Naive thymus-derived CD4-positive, alpha-beta T cell (primary cell): ENCODE measurements at places on chromosomes 12 and 14. TPM values are rescaled to one million over a fixed set of nuclear protein-coding genes. Genes with fewer than 3 reads are reported as not detected.

GRCh38 chr12:51590347-51591015 is 552 bp upstream of the SCN8A start:
- H3K4me1 ChIP-seq, result peaks cover 9% of the 10 kb centered on the region
- H3K4me3 ChIP-seq, result peak overlapping the region; percentile 60
- DNase-seq, result peak; percentile 70
- no peaks in the 10 kb centered on the region for H3K27me3 ChIP-seq

DNA sequence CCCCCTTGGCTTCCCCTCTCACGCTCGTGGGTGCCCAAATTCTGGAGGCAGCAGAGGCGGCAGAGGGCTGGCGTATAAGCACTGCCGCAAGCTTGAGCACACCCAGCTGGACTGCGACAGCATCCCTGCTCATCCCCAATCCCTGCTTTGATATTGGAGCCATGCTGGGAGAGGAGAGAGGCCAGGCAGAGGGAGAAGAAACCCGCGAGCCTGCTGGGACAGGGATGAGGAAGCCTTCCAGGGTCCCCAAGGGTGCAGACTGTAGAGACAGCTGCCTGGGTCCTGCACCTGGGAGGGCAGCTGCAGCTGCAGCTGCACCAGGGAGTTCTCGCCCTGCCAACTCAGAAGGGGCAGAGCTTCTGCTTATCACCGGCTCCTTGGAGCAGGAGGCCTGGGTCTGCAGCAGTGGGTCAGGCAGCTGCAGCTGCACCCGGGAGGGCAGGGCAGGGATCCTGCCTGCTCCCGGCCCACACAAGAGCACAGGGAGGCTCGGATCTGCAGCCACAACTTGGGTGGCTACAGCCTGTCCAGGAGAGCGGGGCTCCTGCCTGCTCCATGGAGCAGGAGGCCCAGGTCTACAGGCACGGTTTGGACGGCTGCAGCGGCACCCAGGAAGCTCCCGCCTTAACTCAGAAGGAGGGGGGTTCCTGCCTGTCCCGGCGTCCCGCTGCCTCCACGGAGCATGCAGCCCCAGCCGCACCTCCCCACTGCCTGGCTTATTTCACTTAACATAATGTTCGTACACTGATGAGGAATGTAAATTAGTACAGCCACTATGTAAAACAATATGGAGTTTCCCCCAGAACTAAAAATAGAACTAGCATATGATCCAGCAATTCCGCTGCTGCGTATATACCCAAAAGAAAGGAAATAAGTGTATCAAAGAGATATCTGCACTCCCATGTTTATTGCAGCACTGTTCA is 60.4 kb upstream of the SGPP1 start:
- no peaks in the 10 kb centered on the region for H3K4me1 ChIP-seq
- no peak overlapping the region for H3K4me3 ChIP-seq
- no peak for DNase-seq
- no peaks in the 10 kb centered on the region for H3K36me3 ChIP-seq

DNA sequence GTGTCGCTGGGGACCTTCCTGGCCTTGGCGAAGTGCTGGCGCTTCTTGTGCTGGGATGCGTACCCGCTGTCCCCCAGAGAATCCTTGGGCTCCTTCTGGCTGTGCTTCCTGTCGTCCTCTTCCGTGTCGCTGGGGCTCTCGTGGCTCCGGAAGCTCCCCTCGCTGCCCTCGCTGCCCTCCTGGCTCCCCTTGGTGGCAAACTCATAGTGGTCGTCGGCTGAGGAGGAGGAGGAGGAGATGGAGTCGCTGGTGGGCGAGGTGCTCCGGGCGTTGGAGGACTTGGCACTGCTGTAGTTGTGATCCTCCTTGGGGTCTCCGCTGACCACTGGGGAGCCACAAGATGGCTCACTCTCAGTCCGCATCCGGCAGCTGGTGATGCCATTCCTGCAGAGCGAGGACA is 254.4 kb downstream of the FOXN3 start:
- H3K36me3 ChIP-seq, result peaks cover 37% of the 10 kb centered on the region
- no peaks in the 10 kb centered on the region for H3K27me3 ChIP-seq

Gene CPSF6
- total RNA-seq, result 86.8 TPM

DNA sequence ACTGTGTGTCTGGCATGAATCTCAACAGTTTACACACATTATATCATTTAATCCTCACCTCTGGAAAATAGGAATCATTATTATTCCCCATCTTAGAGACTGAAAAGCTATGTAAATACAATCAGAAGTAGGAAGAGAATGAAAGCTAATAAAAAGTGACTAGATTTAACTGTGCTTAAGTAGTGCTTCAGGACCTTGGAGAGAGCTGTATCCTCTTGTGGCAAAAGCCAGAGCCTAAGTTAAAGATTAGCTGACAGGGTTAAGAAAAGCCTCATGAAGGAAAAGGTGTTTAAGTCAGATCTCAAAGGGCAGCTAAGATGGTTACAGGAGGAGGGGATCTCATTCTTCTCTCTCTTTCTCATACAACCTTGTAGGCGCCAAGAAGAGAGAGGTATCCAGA is 65.3 kb upstream of the TMEM233 start:
- H3K27me3 ChIP-seq, result no peaks in the 10 kb centered on the region
- H3K4me3 ChIP-seq, result no peak overlapping the region
- H3K4me1 ChIP-seq, result no peaks in the 10 kb centered on the region
- no peak overlapping the region for H3K27ac ChIP-seq
- no peak for DNase-seq

GRCh38 chr14:24913021-24913420 is 136.9 kb downstream of the STXBP6 start:
- no peaks in the 10 kb centered on the region for H3K27me3 ChIP-seq
- H3K4me1 ChIP-seq, result no peaks in the 10 kb centered on the region
- no peaks in the 10 kb centered on the region for H3K36me3 ChIP-seq
- DNase-seq, result no peak

DNA sequence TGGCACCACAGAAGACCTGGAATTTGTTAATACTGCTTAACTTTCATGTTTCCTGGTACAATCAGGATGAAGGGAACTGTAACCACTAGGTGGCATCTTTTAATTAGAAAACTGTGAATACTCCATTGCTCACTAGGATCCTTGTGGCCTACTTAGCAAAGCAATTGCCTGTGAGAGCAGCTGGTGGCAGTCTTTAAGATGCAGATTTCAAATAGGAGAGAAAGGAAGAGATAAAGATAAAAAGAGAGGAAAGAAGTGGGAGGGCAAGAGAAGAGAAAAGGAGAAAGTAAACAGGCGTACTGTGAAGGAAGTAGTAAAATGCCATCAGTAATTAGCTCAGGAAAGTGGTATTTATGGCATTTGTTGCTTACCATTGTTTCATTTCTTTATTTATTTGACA is 114.5 kb downstream of the RAD51B start:
- no peaks in the 10 kb centered on the region for H3K27me3 ChIP-seq
- peak overlapping the region; percentile 10 for H3K27ac ChIP-seq
- H3K4me3 ChIP-seq, result no peak overlapping the region
- no peak for DNase-seq
- no peaks in the 10 kb centered on the region for H3K4me1 ChIP-seq

- H3K36me3 ChIP-seq, result no peaks in the 10 kb centered on the region
- no peak overlapping the region for H3K4me3 ChIP-seq
- H3K4me1 ChIP-seq, result no peaks in the 10 kb centered on the region
- H3K27me3 ChIP-seq, result no peaks in the 10 kb centered on the region
Observed at GRCh38 chr12:108218921-108219320, 89.8 kb downstream of the WSCD2 start.

DNA sequence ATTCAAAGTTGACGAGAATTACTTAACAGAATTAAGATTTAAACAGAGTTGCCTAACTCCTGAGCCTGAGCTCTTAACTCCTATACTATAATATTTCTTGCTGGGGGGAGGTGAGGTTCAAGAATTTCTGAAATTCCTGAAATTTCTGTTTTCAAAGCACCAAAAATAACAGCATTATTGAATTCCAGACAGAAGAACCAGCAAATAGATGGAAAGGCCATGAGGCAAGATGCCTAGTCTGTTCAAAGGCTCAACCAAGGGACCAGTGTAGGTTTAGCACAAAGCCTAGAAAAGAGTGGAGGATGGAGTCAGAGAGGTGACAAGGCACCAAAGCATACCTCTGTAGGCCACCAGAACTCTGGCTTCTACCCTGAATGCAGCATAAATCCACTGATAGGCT is 76.4 kb downstream of the PPP1R12A start:
- DNase-seq, result no peak
- no peak overlapping the region for H3K27ac ChIP-seq
- no peaks in the 10 kb centered on the region for H3K4me1 ChIP-seq
- H3K27me3 ChIP-seq, result no peaks in the 10 kb centered on the region
- peaks cover 13% of the 10 kb centered on the region for H3K36me3 ChIP-seq

Gene PIANP
- total RNA-seq, result 1.1 TPM

GRCh38 chr14:76786601-76787000 is 25.3 kb downstream of the VASH1 start:
- H3K4me1 ChIP-seq, result no peaks in the 10 kb centered on the region
- DNase-seq, result no peak
- no peak overlapping the region for H3K4me3 ChIP-seq
- no peak overlapping the region for H3K27ac ChIP-seq

Gene EFS
- total RNA-seq, result not detected

- H3K36me3 ChIP-seq, result peaks cover 6% of the 10 kb centered on the region
- no peak overlapping the region for H3K4me3 ChIP-seq
- no peak for DNase-seq
- peak overlapping the region; percentile 99 for H3K27ac ChIP-seq
- peaks cover 33% of the 10 kb centered on the region for H3K4me1 ChIP-seq
- no peaks in the 10 kb centered on the region for H3K27me3 ChIP-seq
Observed at GRCh38 chr12:12812618-12813119, 477 bp upstream of the DDX47 start.

GRCh38 chr14:101055776-101056374 is 152.4 kb upstream of the RTL1 start:
- H3K27me3 ChIP-seq, result no peaks in the 10 kb centered on the region
- H3K36me3 ChIP-seq, result no peaks in the 10 kb centered on the region
- no peak for DNase-seq
- H3K4me3 ChIP-seq, result no peak overlapping the region

DNA sequence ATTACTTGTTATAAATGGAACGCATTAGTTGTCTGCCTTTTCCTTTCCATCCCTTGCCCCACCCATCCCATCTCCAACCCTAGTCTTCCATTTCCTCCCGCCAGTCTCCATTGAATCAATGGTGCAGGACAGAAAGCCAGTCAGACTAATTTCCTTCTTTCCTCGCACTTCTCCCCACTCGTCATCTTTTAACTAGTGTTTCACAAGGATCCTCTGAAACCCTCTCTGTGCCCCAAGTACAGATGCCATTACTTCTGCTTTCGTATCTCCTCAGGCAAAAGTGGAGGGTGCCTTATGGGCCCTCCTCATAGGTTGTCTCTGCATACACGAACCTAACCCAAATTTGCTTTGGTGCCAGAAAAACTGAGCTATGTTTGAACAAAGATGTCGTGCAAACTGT is 4.2 kb downstream of the DAZAP2 start:
- H3K36me3 ChIP-seq, result peaks cover 25% of the 10 kb centered on the region
- peaks cover 43% of the 10 kb centered on the region for H3K4me1 ChIP-seq
- peak overlapping the region; percentile 25 for H3K27ac ChIP-seq
- no peak overlapping the region for H3K4me3 ChIP-seq
- no peaks in the 10 kb centered on the region for H3K27me3 ChIP-seq

- no peaks in the 10 kb centered on the region for H3K4me1 ChIP-seq
- DNase-seq, result no peak
- peaks cover 75% of the 10 kb centered on the region for H3K36me3 ChIP-seq
- H3K27me3 ChIP-seq, result no peaks in the 10 kb centered on the region
- no peak overlapping the region for H3K4me3 ChIP-seq
Observed at GRCh38 chr12:132513070-132513398, 23.1 kb downstream of the FBRSL1 start.

- H3K36me3 ChIP-seq, result no peaks in the 10 kb centered on the region
- H3K27ac ChIP-seq, result no peak overlapping the region
- H3K27me3 ChIP-seq, result no peaks in the 10 kb centered on the region
- no peak overlapping the region for H3K4me3 ChIP-seq
- H3K4me1 ChIP-seq, result peaks cover 7% of the 10 kb centered on the region
- no peak for DNase-seq
Observed at GRCh38 chr14:101775826-101776225, 14.3 kb downstream of the PPP2R5C start.

DNA sequence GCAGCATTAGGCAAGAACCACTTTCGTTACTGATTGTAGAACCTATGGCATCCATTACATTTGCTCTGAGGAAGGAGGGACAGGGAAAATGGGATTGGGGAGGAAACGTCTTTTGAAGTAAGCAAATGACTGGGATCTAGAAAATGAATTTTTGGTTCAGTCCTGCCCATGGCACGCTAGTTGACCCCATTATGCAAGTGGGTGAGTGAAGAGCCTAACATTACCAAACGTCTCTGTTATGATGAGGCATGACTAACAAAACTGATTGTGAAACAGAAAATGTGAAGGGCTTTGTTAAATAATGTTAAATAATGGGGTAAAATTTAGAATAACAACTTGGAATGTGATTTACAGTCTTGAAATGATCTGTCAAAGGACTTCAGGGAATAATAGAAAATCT is 38.9 kb downstream of the CPSF2 start:
- H3K4me1 ChIP-seq, result no peaks in the 10 kb centered on the region
- peaks cover 21% of the 10 kb centered on the region for H3K36me3 ChIP-seq
- no peak for DNase-seq
- no peak overlapping the region for H3K4me3 ChIP-seq

Gene CLEC4A
- 25.8 TPM for total RNA-seq

Gene CTSG
- total RNA-seq, result not detected in 2 replicates

DNA sequence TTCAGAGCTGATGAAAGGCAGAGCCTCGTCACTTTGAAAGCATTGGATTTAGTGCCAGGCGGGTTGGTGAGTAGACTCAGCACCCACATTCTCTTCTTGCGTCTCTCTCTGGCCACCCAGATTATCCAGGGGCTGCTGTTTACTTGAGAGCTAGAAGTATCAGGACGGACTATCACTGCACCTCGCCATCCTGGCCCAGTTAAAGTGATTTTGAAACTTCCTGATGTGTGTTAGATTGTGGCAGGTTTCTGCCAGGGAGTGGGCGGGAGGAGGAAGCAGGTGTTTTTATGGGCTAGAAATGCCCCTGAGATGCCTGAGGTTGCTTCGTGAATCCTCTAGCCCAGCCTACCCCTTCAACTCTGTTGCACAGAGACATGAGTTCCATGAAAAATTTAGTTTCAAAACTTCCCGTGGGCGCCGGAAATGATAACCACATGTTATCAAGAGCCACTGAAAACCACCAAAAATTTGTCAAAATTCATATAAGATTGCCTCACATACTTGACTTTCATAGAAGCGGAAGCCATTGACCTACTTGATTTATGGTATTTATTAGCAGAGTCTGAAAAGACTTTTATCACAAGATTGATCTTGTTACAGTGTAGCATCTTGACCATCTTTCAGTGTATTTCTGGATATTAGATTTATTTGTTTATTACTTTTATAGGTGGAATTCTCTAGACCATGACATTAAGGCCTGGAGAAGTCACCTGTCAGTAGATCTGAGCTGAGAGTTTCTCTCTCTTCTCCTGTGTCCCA is 466.0 kb downstream of the RAD51B start:
- H3K4me1 ChIP-seq, result peaks cover 36% of the 10 kb centered on the region
- peak overlapping the region; percentile 74 for H3K27ac ChIP-seq
- H3K27me3 ChIP-seq, result no peaks in the 10 kb centered on the region

GRCh38 chr12:45986641-45987339 is 3.6 kb downstream of the SCAF11 start:
- DNase-seq, result no peak
- no peaks in the 10 kb centered on the region for H3K27me3 ChIP-seq
- no peak overlapping the region for H3K27ac ChIP-seq
